ENCODE measurements at places on chromosomes 1 and 21. TPM values are rescaled to one million over a fixed set of nuclear protein-coding genes. Genes with fewer than 3 reads are reported as not detected.

- no peak for DNase-seq
Observed at GRCh38 chr1:80582980-80583379, 1217.8 kb upstream of the ADGRL2 start.

Gene PRAMEF2
- not detected for total RNA-seq

DNA sequence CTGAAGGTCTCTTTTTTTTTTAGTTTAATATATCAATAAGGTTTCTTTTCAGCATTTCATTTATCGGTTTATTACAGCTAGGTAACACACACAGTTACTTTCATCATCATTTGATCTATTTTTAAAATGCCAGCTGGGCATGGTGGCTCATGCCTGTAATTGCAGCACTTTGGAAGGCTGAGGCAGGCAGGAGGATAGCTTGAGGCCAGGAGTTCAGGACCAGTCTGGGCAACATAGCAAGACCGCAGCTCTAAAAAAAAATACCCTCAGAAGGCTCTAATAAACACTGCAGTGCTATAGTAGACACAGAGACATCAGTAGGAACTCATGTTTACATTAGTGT, 48.5 kb upstream of the VAMP3 start:
- DNase-seq, result no peak

DNA sequence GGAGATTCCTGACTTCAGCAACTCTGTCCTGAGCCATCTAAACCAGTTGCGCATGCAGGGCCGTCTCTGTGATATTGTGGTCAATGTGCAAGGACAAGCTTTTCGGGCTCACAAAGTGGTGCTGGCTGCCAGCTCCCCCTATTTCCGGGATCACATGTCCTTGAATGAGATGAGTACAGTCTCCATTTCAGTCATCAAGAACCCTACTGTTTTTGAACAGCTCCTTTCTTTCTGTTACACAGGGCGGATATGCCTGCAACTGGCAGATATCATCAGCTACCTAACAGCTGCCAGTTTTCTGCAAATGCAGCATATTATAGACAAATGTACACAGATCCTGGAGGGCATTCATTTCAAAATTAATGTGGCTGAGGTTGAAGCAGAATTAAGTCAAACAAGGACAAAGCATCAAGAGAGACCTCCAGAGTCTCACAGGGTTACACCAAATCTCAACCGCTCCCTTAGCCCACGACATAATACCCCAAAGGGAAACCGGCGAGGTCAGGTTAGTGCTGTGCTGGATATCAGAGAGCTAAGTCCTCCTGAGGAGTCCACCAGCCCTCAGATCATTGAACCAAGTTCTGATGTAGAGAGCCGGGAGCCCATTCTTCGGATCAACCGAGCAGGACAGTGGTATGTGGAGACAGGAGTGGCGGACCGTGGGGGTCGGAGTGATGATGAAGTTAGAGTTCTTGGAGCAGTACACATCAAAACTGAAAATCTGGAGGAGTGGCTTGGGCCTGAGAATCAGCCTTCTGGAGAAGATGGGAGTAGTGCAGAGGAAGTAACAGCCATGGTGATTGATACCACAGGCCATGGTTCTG, 2.3 kb downstream of the ZBTB37 start:
- DNase-seq, result no peak

Gene LRRIQ3
- 2.0 TPM for total RNA-seq

Gene MOB3C
- 17.2 TPM for total RNA-seq

DNA sequence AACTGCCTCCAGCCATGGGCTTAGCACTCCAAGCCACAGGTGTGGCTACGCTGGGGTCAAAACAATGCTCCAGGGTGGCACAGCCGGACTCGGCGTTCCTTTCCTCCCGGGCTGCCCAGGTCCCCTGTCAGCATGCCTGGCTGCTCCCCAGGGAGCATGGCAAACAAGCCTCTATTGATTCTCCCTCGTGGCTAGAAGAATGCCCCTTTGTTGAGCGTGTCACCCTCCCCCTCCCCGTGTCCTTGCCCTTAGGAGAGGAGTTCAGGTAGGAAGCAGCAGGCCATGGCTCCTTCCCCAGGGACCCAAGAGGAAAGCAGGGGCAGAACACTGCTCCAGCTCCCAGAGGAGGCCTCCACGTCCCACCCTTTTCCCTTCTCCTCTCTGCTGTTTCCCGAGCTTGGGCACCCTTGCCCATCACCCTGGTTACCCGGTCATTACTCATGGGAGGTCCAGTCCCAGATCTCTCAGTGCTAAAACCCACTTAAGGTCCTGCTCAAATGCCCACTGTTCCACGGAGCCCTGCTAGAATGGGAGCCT, 57.4 kb upstream of the CITED4 start:
- DNase-seq, result no peak

GRCh38 chr1:2610036-2610959, 22.5 kb downstream of the MMEL1 start:
- DNase-seq, result no peak

Gene OR10K2
- total RNA-seq, result not detected

Data from urinary bladder (tissue), 4 donors.